Heart right ventricle (tissue), 16 donors: ENCODE measurements at places on chromosomes 12 and 14.

- DNase-seq, result no peak
These were observed 49.8 kb upstream of the ANO6 start for GRCh38 chr12:45166056-45166455.

DNA sequence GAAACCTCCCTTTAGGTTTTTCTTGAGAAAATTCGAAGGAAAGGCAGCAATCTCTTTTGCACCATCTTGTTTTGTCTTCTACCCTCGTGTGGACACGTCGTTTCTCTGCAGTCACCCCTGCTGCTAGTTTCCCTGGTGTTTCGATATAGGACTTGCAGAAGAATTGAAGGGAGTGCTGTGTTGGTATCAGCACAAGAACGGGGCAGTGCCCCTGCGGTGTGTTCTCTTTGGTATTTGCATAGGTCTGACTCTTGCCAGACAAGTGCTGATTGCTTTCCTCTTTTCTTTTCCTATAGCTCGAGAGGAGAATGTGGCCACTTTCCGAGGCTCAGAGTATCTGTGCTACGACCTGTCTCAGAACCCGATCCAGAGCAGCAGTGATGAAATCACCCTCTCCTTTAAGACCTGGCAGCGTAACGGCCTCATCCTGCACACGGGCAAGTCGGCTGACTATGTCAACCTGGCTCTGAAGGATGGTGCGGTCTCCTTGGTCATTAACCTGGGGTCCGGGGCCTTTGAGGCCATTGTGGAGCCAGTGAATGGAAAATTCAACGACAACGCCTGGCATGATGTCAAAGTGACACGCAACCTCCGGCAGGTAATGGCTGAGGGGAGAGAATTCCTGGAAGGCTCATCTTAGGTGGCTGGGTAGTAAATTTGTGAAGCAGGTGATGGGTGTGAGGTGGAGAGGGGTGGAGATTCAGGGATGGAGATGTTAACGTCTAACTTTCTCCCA is 474.8 kb downstream of the NRXN3 start:
- no peak for DNase-seq

GRCh38 chr14:99538733-99539132 is 57.5 kb downstream of the CCNK start:
- DNase-seq, result no peak

DNA sequence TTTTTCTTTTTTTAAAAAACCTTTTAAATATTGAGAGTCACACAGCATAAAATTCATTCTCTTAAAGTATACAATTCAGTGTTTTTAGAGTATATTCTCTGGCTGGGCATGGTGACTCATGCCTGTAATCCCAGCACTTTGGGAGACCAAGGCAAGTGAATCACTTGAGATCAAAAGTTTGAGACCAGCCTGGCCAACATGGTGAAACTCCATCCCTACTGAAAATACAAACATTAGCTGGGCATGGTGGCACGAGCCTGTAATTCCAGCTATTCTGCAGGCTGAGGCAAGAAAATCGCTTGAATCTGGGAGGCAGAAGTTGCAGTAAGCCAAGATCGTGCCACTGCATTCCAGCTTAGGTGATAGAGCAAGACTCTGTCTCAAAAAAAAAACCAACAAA is 68.4 kb upstream of the BCAT1 start:
- DNase-seq, result no peak

DNA sequence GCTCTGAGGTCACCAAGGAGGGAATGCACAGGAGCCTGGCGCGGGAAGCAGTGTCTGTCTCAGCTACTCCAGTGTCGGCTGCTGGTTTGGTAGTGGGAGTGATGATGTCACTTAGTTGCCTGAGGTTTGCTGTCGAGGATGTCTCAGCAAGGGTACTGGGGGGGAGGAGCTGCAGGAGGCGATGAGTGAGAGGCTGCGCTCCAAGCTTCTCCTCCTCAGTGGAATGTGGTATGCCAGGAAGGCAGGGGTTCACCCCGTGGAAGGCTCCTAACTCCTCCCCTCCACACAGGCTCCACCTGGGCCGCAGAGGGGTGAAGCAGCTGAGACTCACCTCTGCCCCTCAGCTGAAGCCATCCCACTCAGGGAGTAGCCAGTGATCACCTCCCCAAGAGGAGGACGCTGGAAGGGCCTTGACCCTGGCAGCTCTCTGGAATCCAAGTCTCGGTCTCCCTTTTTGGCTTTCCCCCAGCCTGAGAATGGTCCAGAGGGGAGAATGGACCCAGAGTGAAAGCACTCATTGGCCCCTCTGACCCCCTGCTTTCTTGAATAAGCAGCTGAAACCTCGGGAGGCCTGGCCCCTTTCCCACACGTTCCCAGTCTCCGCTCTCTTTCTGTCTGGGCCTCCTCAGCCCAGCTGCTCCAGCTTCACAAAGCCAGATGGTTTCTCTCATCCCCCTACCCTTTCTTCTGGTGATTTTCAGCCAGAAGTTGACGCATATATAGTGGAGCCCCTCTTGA is 178.9 kb upstream of the FKBP4 start:
- DNase-seq, result peak; percentile 59

DNA sequence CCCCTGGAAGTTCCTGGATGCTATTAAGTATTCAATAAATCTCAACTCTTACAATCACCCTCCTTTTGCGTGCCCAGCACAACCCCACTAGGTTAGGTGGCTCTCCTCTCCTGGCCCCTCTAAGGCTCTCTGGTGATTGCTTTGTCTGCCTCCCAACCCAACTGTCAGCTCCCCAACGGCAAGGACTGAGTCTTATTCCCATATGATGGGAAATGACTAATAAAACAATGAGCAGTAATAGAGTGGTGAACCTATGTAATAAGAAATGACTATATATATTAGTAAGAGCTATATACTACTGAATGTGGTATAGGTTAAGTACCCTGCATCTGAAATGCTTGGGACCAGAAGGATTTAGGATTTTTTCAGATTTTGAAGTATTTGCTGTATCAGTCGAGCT is 8.1 kb downstream of the APPL2 start:
- DNase-seq, result no peak

GRCh38 chr14:94897561-94897960 is 127.6 kb upstream of the GSC start:
- DNase-seq, result no peak

- DNase-seq, result no peak
These were observed 23.0 kb downstream of the TSHR start for GRCh38 chr14:80978403-80978802.

- DNase-seq, result no peak
These were observed 241.1 kb upstream of the ABCD2 start for GRCh38 chr12:39860695-39861094.

DNA sequence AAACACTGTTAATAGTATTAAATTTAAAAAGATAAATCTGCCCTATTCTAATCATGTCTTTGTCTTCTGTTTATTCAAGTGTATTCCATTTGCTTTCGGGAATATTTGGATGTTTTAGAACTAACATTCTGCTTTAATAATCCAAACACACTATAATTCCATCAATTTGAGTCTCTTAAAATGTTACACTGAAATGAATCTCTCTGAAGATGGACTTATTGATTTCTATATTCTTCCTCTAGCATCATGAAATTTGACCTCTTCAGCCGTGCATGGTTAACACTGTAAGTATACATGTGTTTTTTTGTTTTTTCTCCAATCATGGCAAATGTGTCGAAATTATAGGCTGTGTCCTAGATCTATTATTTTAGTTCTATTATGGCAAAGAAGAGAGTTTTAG is 339.2 kb downstream of the ACSS3 start:
- no peak for DNase-seq

DNA sequence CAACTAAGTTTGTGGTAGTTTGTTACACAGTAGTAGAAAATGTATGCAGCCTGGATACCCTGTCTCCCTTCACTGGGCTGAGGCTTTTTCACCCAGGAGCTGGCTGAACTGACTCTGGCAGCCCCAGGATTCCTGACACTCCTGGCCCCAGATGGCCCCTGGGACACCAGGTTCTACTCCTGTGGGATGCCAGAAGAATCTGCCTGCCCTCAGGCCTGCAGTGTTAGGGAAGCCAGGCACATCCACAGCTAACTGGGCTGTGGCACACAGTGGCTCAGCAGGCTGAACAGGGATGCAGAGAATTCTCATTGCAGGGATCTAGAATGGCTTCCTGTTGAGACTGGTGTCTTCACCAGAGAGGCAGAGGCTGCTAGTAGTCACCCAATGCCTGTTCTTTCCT is 8.5 kb downstream of the IFI27 start:
- no peak for DNase-seq

GRCh38 chr14:51828017-51828797 is 32.2 kb upstream of the GNG2 start:
- DNase-seq, result no peak

DNA sequence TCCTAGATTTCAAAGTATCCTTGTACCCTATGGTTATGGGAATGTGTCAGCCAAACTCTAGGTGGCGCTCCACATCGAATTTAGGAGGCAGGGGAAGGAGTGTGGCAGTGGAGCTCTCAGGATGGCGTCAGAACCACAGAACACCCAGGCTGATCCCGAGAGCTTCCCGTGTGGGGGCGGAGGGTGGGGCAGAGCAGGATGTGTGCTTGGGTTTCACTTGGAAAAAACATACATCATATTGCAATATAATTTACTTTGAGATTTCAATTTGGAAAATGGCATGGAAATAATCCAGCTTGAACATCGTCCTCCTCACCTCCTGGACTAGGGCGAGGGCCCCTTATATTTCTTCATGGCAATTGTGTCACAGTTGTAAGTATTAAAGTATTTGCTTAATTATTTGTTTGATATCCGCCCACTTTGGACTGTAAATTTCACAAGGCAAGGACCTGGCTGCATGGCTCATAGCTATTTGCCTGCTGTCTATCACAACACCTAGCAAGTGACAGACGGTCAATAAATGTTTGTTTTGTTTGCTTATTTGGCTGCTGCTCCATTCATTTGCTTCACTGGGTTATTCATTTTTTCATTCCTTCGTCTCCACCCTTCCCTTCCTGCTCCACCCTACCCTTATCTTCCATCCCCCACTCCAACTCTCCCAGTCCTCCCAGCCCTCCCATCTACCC is 221.5 kb upstream of the HMGA2 start:
- peak; percentile 81 for DNase-seq

DNA sequence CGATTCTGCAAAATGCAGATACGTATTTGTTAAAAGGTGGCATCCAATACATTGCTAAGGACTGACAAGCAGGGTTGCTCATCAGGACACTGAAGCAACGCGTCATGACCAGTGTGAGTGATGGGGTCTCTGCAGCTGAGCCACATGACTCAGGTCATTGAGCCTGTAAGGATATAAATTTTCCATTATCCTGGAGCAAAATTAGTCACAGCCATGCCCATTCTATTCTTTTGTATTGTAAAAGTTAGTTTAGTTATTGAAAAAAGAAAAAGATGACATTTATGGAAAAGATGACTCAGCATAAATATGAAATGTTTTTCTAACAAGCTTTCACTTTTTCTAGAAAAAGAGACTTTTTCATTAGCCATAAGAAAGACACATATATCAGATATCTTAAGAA is 268.0 kb upstream of the TMEM132C start:
- DNase-seq, result no peak

DNA sequence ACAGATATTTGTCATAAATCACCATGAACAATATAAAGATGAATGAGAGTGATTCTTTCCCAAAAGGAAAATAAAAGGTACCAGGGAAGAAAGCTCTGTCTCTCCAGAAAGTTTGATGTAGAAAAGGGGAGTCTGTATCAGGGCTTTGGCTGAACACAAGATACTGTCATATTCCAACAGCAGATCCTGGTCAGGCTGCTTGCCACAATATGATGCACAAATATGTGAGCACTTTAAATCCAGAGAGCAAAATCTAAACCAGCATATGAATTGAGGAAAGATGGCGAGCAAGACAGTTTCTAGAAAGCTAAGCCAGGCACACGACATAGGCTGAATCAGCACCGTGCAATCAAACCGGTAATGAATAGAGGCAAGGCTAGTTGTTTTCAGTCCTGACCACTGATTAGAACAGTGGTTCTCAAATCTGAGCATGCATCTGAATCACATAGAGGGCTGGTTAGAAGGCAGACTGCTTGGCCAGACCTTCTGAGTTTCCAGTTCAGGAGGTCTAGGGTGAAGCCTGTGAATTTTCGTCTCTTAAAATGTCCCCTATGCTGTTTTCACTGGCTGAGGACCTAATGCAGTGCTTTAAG is 60.7 kb downstream of the PLCZ1 start:
- DNase-seq, result no peak

GRCh38 chr12:6996040-6996441 is 22.2 kb downstream of the LPCAT3 start:
- DNase-seq, result no peak

DNA sequence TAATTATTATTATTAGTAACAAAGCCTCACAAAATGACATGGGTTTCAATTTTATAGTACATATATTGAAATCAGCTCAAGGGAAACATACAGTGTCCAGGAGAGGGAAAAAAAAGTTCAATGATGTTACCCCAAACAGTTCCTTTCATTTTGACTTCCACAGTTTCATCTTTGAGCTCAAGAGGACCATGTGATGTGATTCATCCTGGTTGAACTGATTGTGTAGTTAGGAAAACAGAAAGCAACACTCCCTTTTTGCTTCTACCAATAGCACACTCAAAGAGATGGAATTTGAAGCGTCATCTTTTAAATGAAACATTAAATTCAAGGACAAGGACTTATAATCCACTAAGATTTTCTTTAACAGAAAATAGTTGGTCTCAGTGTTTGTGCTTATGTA is 461.0 kb downstream of the FOXG1 start:
- DNase-seq, result no peak

- DNase-seq, result no peak
These were observed 310.9 kb downstream of the ADGRD1 start for GRCh38 chr12:131264635-131265034.

DNA sequence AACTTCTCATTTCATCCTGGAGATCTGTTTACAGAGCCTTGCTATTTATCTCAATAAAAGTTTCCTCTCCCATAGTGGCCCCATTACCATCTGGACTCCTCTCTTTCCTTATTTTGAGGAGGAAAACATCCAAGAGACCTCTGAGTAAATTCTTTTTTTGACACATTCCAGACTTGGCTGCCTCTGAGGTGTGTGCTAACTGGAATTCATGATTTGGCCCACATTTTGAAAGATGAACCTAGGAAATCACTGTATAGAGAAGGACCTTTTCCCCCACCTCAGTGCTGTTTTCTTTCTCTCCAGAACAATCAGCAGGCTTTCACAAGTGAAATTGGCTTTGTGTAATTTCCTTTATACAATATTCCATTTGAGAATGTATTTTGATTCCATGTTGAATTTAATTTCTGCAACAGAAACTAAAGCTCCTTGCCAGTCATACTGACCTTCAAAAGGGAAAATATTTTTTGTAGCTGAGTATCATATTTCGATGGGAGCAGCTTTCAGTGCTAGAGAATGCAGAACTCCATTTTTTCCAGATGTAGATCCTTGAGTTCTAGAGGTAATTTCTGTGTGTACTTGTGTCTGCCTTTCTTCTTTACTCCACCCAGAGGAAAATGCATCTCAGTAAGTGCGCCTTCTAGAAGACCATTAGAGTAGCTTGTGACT is 244.9 kb upstream of the RGS6 start:
- no peak for DNase-seq

DNA sequence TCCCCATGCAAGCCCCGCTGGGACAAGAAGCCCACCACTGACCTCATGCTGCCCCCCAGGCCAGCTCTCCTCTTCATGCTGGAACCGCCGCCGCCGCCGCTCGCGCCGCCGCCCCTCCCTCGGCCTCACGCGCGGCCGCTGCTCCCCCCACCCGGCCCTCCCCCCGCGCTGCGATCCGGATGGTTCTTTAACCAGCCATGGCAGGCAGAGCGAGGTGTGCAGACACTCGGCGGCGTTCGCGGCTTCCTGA is at the start of gene DCAF5:
DCAF5 (minus strand) TSS at position 218 of the 250 bp plus-strand sequence; CDS start at position 77, 141 bp downstream.
- DNase-seq, result no peak

- no peak for DNase-seq
These were observed 25.2 kb downstream of the G2E3 start for GRCh38 chr14:30584058-30584630.
